Activated T-cell treated with anti-CD3 and anti-CD28 coated beads, Interleukin-2, amount 50 U/mL, for 72 hours (primary cell): ENCODE measurements at places on chromosomes 11 and 22.
A peak's percentile ranks its signal among the peaks of the same experiment; 100 is the strongest.

- peaks cover 9% of the 10 kb centered on the region for H3K27me3 ChIP-seq
- no peaks in the 10 kb centered on the region for H3K36me3 ChIP-seq
- H3K4me3 ChIP-seq: no peak overlapping the region
- no peaks in the 10 kb centered on the region for H3K4me1 ChIP-seq
- no peak overlapping the region for H3K27ac ChIP-seq
Measured at GRCh38 chr22:35987487-35987886, 41.1 kb downstream of the RBFOX2 start.

DNA sequence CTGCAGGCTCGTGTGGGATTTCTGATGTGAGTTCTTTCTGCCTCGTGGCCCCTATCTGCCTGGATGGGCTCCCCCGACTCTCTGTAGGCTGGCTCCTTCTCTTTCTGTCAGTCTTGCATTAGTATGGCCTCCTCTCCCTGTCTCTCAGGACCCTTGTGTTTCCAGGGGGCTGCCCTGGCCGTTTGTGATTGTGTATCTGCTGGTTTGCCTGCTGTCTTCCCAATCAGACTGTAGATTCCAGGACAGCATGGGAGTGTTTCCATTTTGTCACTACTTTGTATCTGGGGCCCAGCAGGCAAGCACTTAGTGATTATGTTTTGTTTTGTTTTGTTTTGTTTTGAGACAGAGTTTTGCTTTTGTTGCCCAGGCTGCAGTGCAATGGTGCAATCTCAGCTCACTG is 25.6 kb downstream of the SNAP29 start:
- no peak overlapping the region for H3K27ac ChIP-seq
- peaks cover 8% of the 10 kb centered on the region for H3K36me3 ChIP-seq
- H3K4me1 ChIP-seq: peaks cover 6% of the 10 kb centered on the region
- no peak for DNase-seq
- no peaks in the 10 kb centered on the region for H3K27me3 ChIP-seq

DNA sequence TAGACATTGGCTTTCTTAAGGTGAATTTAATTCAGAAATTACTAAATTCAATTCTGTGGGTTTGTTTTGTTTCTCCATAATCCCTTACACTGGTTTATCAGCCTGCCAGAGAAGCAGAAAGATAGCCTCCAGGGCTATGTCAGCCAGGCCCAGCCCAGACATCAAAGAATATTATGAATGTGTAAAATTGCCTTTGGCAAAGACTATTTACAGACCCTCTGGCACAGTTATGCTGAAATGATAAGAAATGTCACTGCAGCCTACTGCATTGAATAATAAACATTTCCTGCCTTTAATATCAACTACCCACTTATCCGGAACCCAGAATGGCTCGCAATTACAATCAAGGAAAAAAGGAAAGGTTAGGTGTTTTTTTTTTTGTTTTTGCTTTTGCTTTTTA is 562.5 kb upstream of the LRRC4C start:
- no peak overlapping the region for H3K27ac ChIP-seq

DNA sequence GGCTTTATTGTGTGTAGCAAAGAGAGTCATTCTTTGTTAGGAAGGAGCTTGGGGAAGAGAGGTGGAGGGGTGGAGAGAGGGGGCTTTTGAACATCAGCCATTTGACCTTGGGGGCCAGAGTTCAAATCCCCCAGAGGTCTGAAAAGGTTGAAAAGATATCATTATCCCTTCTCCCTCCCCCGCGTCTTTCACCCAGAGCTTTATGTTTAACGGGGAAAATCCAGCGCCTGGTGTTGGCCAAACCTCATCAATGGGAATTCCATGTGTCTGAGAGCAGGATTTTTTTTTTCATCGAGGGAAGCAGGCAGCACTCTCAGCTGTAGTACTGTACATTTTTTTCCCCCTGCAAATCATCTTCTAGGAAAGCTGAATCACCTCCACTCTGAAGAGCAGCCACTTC is 122.4 kb upstream of the HSD17B12 start:
- peaks cover 74% of the 10 kb centered on the region for H3K27me3 ChIP-seq
- no peak overlapping the region for H3K27ac ChIP-seq
- H3K4me1 ChIP-seq: peaks cover 30% of the 10 kb centered on the region
- no peak overlapping the region for H3K4me3 ChIP-seq

- H3K4me1 ChIP-seq: peaks cover 15% of the 10 kb centered on the region
- no peak for DNase-seq
- peaks cover 2% of the 10 kb centered on the region for H3K36me3 ChIP-seq
Measured at GRCh38 chr11:8020244-8020597, 33.1 kb downstream of the EIF3F start.

DNA sequence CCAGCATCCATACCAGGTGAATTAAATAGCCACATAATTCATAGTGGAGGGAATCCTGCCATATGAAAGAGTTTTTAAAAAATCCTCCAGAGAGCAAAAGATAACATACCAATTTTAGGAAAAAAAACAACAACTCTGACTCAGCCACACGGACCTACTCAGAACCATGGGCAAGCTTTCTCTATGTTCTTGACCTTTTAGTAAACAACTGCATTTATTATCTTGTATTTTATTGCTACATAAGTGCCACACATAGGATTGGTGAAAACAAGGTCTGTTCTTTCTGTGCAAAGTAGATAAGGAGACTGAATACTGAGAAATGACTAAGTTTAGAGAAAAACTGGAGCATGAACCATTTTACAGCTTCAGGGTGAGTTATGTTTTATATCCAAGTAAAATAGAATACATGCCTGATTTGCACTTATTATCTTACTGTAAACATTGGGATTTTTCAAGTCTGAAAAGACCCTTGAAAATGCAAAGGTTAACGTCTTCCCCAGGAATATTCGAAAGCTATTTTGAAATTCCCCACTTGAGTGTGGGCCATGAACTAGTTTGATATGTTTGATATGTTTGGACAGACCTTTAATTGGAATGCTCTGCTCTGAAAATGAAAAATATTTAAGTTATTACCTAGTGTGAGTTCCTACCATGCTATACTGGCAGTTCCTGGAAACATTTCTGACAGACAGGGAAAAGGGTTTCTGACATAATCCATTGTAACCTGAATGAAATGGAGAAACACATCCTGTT is 89.5 kb upstream of the DDI1 start:
- H3K4me1 ChIP-seq: no peaks in the 10 kb centered on the region
- no peaks in the 10 kb centered on the region for H3K36me3 ChIP-seq
- no peak overlapping the region for H3K27ac ChIP-seq
- no peaks in the 10 kb centered on the region for H3K27me3 ChIP-seq
- no peak for DNase-seq

DNA sequence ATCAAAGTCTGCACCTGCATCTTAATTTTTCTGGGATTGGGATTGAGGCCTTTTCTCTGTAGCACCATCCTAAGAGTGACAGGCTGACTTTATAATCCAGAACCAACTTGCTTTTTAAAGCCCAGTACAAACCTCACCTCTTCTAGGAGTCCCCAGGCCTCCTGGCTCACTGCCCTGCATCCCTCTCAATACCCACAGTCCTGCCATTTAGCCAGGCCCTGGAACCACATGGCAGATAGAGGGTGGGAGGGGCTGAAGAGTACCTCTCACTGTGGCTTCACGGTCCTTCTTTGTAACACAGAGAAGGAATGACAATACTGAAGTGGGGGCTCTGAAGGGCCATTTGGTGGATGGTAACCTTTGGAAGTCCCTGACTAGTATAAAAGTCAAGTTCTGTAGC is 63.5 kb upstream of the PHOX2A start:
- no peak for DNase-seq
- no peaks in the 10 kb centered on the region for H3K4me1 ChIP-seq
- no peak overlapping the region for H3K4me3 ChIP-seq
- no peaks in the 10 kb centered on the region for H3K27me3 ChIP-seq

GRCh38 chr22:17514084-17514483 is 49.2 kb upstream of the SLC25A18 start:
- no peaks in the 10 kb centered on the region for H3K4me1 ChIP-seq
- H3K27me3 ChIP-seq: peaks cover 17% of the 10 kb centered on the region
- no peak overlapping the region for H3K4me3 ChIP-seq
- no peak overlapping the region for H3K27ac ChIP-seq

- H3K27ac ChIP-seq: no peak overlapping the region
- H3K27me3 ChIP-seq: no peaks in the 10 kb centered on the region
- no peak for DNase-seq
- H3K36me3 ChIP-seq: no peaks in the 10 kb centered on the region
Measured at GRCh38 chr11:110856996-110857812, 145.0 kb upstream of the ARHGAP20 start.

- no peaks in the 10 kb centered on the region for H3K27me3 ChIP-seq
- H3K4me1 ChIP-seq: peaks cover 54% of the 10 kb centered on the region
- peaks cover 13% of the 10 kb centered on the region for H3K36me3 ChIP-seq
- H3K4me3 ChIP-seq: peak within 1 kb of the TSS; percentile 98
Measured at GRCh38 chr22:29267858-29268510, at the start of the genes EWSR1 and RHBDD3. Gene EWSR1 (plus strand): TSS chr22:29268268. CDS start chr22:29268337, 69 bp downstream. Gene RHBDD3 (minus strand): TSS chr22:29267981. CDS start chr22:29265626, 2,355 bp downstream.

- H3K4me1 ChIP-seq: no peaks in the 10 kb centered on the region
- no peaks in the 10 kb centered on the region for H3K27me3 ChIP-seq
- DNase-seq: no peak
- H3K27ac ChIP-seq: no peak overlapping the region
- H3K4me3 ChIP-seq: no peak overlapping the region
Measured at GRCh38 chr11:57071829-57072228, 83.1 kb downstream of the OR5AK2 start.

DNA sequence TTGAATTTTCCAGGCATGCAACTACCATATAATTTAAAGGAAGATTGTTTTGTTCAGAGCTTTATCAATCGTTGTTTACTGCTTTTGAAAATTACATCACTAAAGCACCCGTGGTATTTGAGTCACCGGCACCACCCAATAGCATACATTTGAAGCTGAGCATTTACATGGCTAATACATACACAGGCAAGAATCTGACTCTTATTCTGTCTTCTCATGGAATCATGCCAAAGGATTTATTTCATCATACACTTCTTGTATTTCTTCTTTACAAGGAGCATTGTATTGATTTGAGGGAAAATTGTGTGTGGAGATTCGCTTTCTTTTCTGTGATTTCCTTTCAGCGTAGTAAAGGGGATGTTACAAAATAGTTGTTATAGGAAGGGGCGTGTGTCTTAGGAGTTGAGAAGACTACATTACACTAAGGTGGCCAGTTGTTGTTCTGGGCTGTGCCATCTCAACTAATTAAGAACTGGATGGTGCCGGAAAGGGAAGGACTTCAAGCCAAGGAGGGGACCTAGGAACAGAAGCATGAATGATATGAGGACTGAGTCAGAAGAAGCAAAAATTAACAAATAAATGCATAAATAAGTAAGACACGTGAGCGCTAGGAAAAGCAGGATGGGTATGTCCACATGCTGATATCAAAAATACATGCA is 12.9 kb upstream of the CD3E start:
- no peak overlapping the region for H3K4me3 ChIP-seq
- H3K27ac ChIP-seq: no peak overlapping the region
- DNase-seq: no peak
- H3K36me3 ChIP-seq: peaks cover 5% of the 10 kb centered on the region
- H3K4me1 ChIP-seq: peaks cover 47% of the 10 kb centered on the region
- H3K27me3 ChIP-seq: no peaks in the 10 kb centered on the region

DNA sequence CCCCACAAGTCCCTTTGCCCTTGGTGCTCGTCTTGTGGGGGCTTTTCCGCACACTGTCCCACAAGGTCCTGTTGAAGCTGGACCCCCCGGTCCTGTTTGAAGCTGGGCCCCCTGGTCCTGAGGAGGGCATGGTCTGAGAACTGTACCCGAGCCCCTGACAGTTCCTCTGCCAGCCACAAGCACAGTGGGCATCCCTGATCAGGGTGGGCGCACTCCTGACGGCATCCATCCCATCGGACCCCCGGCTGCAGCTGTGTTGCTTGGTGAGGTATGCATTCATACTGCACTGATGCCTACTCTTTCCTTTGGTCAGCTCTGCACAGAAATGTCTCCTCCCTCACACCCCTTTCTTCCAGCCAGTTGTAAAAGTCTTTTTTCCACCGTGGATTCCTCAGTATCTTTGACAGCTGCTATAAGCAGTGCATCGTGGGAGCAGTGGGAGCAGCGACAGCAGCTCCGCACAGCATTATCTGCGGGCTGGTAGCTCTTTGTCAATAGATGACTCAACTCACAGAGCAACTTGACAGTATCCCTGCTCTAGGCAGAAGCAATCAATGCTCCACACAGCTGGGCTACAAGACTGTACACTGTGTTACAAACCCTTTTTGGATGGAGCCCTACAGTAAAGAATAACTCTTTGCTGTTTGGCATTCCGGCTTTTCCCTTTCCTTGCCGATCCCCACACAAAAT is 1030.8 kb upstream of the CCDC90B start:
- DNase-seq: no peak
- H3K27me3 ChIP-seq: no peaks in the 10 kb centered on the region
- no peaks in the 10 kb centered on the region for H3K36me3 ChIP-seq
- no peaks in the 10 kb centered on the region for H3K4me1 ChIP-seq

DNA sequence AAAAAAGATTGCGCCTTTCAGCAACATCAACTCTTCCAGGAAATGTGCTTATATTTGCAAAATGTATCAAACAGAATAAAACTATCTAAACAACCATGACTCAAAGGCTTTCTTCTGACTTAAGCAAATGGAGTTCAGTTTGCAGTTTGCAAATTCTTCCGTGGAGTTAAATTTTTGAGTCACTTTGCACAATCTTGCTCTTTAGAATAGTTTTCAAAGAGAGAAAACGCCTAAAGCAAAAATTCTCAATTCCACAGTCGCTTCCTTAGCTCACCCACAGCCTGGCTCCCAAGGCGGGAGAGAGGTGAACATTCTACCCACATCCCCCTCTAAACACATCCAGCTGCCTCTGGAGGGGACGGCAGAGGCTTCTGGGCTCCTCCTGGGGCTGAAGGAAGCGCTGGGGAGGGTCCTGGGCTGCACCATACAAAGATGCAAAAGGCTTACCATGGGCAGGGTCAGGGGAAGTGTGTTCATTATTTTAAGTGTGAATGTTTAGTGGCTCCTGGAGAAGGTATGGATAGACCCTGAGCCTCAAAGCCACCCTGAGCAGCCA is 1487.3 kb downstream of the TBC1D22A start:
- no peaks in the 10 kb centered on the region for H3K4me1 ChIP-seq
- H3K27ac ChIP-seq: no peak overlapping the region
- no peak for DNase-seq

DNA sequence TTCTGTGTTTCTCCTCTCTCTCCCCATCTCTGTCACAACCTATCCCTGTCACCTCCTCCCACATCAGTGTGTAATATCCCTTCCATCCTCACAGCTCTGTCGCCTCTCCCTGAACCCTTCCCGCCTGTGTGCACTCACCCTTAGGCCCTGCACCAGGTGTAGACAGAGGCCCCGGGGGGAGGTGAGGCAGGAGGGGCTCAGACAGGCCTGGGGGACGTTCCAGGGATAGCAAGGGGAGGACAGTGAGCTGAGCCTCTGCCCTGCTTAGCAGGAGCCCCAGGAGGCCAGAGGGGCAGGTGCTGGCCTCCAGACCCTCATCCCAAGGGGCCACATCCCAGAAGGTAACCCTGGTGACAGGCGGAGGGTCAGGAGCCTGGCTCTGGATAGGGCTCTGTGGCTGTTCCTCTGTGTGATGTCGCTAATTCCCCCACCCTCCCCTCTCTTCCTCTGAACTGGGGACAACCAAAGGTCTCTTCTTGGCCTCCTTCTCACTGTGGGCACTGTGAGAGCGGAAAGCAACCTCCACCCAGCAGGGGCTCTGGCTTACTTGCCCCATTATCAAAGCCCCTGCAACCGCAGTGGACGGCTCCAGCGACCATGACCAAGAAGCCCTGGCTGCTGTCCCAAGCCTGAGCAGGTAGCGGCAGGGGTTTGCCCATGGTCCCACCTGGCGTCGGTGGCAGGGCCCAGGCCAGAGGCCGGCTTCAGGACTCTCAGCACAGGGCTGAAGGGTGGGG is 35.7 kb downstream of the KCNJ4 start:
- no peaks in the 10 kb centered on the region for H3K27me3 ChIP-seq
- H3K4me3 ChIP-seq: no peak overlapping the region
- no peaks in the 10 kb centered on the region for H3K36me3 ChIP-seq
- H3K27ac ChIP-seq: no peak overlapping the region
- H3K4me1 ChIP-seq: no peaks in the 10 kb centered on the region

- peaks cover 2% of the 10 kb centered on the region for H3K36me3 ChIP-seq
- no peak for DNase-seq
- H3K4me1 ChIP-seq: peaks cover 12% of the 10 kb centered on the region
- peaks cover 8% of the 10 kb centered on the region for H3K27me3 ChIP-seq
- no peak overlapping the region for H3K4me3 ChIP-seq
Measured at GRCh38 chr22:48102581-48102980, 1340.1 kb downstream of the TBC1D22A start.
